Activated CD4-positive, alpha-beta T cell treated with anti-CD3 and anti-CD28 coated beads, Interleukin-2, amount 50 U/mL, for 48 hours (primary cell): ENCODE measurements at places on chromosomes 12 and 14.

DNA sequence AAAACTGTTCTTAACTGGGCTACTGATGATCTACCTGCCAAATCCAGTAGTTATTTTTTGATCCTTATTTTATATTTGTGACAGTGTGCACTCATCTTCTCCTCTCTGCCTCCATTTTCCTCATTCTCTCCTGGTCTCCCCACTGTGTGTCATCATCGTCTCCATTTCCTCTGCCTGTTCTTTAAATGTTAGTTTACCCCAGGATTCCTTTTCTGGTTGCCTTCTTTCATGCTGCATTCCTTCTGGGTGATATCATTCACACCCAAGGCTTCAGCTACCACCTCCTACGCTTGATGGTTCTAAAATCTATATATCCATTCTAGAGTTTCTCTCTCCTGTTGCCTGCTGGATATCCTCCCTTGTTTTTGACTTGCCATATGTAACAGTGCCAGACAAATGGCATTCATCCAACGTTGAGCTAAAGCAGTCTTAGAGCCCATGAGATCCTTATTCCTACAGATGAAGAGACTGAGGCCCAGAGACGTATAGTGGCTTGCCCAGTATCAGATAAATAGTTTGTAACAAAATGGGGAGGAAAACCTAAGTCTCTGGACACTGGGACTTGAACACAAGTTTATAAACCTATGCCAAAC is 109.5 kb downstream of the DIP2B start:
- DNase-seq, result no peak

- no peak for DNase-seq
Observed at GRCh38 chr14:69595336-69595735, 16.1 kb upstream of the SUSD6 start.

GRCh38 chr12:43273467-43273866 is 278.5 kb downstream of the ADAMTS20 start:
- DNase-seq, result no peak

- no peak for DNase-seq
Observed at GRCh38 chr12:6041891-6042290, 82.6 kb downstream of the VWF start.

DNA sequence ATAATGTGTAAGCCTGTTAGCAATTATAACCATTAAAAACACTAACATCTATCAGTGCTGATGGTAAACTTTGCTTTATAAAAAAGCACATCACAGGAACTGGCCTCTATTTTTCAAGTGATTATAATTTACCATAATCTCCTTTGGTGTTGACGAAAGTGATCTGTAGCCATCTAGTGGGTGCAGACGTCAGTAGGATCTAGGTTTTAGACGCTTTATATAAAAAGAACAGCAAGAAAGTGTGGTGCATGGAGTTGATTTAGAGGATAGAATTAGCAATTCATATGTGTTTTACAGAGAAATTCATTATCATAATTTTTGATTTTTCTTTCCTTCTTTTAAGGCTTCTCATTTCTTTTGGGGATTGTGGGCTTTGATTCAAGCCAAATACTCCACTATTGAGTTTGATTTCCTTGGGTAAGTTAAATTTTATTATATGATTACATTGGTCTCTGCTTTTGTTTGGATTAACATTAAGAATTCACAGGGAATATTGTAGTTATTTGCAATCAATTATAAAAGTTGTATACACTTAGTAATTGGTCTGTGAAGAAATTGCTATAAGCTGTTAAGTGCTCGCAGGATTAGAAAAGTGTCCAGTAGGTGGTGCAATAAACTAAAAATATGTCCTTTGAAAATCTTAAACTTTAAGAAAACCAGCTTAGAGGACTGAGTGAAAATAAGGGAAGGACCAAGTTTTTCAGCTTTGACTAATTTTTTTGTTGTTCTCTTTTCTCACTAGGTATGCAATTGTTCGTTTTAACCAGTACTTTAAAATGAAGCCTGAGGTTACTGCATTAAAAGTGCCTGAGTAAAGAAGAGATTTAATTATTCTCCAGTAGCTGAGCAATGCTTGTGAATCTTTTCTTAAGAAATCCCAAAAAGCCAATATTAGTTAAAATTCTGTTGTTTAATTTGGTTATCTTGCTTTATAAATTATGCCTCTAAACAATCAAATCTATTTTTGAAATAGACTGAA is 59.5 kb downstream of the ETNK1 start:
- DNase-seq, result no peak

GRCh38 chr14:97442363-97442762 is 645.2 kb downstream of the VRK1 start:
- peak; percentile 53 for DNase-seq

DNA sequence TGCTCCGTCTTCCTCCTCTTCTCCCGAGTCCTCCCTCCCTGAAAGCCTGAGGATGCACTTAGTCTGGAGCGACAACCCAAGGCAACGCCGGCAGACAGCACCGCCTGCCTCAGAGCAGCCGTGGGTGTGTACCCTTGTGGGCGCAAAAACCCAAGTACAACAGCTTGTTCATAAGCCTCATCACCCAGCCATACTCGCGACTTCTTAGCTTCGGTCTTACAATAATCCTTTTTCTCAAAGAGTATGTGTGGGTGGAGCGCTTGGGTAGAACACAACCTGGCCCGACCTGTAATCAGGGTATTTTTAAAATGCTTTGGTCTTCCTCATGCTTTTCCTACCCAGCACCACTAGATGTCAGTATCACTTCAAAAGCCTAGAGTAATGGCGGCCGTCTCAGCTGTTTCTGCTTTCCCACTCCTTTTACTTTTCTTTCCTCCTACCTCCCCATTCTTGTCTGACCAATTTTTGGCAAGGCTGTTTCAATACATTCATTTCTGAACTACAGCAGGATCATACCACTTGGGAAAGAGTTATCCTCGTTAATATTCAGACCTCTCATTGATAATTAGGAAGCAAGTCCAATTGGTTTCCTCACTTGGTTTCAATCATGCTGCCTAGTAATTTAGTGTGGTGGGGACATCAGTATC is 198.9 kb downstream of the EPS8 start:
- peak; percentile 19 for DNase-seq

DNA sequence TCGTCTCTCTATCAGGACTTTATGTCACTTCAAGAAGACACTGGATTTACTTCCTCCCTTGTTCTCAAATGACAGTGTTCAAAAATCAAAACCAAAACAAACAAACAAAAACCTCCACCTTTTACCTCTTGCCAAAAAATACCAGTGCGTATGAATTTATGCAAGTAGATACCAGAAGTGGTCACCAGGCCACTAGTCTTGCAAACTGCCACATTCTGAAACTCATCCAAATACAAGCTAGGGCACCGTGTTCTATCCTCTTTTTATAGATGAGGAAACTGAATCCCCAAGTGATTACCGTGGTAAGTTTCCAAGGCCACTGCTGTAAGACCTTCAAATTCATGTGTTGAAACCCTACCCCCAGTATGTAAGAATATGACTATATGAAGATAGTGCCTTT is 343.9 kb upstream of the KITLG start:
- DNase-seq, result no peak

DNA sequence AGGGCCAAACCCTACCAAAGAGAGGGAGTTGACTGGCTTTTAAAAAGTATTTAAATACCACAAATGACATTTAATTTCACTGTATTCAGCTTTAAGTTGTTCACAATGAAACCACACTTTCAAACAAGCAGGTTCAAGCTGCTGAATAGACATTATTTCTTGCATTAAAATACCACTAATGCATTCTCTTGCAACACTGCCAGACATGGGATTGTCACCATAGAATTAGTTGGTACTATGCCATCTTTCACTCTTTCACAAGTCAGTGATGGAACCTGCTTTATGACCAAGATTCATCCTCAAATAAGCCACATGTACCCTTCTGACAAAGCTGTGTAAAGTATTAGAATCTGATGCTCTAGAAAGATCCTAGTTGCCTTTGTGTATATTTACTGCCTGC is 239.4 kb downstream of the PAWR start:
- no peak for DNase-seq

DNA sequence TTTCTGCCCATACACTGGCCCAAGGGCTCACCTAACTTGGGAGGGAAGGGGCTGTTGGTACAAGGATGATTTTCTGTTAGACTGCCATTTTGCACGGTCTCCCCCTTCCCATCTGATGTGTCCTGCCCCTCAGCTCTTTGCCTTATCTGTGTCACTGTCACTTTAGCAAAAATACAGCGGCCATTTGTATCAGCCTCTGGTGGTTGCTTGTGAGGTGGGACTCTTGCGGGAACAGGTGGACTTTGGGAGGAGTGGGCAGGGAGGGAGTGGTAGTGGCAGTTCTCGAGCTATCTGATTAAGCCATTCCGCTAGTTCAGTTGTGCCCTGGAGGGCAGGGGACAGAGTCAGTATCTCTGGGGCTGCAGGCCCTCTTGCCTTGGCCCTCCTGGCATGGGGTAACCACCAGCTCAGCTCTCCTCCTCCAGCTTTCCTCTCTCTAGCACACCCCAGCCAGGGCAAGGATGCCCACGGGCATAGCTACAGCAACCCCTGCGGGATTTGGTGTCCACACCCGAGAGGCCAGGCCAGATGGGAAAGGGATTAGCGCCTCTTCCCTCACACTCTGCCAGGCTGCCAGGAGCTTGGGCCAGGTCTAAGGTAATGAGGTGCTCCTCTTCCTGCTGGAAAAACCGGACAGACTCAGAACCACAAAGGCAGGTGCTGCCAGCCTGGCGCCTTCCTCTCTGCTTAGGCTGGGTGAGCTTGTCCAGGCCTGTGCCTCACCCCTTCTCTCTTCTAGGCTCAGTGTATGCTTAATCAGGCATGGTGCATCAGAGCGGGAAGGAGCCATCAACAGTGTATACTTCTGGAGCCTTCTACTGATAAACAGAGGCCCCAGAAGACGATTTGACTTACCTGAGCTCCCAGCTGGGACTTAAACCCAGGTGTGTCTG is 8.7 kb downstream of the SLC48A1 start:
- no peak for DNase-seq

DNA sequence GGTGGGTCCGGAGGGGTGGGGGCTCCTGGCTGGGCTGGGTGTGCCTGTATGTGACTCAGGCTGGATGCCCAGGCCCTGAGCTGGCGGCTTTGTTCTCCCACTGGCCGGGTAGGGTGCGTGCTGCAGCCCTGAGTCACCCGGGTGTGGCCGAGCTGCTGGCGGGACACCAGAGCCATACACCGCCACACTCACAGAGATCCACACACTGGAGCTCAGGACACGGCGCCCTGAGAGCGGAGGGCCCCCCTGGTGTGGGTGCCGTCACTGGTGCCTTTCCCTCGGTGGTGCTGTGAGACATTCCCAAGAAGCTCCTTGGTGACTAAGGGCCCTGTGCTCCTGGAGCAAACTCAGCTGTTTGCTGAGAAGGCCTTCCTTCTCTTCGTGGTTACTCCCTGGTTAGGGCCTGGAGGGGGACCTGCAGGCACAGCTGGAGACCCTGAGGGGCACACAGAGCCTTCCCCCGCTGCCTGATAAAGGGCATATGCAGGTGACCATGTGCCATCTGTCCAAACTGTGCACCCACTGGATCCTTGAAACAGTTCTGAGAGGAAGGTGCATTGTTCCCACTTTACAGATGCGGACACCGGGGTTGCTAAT is 44.3 kb downstream of the KRT80 start:
- DNase-seq, result no peak
